ENCODE measurements at places on chromosomes 7 and 10.

DNA sequence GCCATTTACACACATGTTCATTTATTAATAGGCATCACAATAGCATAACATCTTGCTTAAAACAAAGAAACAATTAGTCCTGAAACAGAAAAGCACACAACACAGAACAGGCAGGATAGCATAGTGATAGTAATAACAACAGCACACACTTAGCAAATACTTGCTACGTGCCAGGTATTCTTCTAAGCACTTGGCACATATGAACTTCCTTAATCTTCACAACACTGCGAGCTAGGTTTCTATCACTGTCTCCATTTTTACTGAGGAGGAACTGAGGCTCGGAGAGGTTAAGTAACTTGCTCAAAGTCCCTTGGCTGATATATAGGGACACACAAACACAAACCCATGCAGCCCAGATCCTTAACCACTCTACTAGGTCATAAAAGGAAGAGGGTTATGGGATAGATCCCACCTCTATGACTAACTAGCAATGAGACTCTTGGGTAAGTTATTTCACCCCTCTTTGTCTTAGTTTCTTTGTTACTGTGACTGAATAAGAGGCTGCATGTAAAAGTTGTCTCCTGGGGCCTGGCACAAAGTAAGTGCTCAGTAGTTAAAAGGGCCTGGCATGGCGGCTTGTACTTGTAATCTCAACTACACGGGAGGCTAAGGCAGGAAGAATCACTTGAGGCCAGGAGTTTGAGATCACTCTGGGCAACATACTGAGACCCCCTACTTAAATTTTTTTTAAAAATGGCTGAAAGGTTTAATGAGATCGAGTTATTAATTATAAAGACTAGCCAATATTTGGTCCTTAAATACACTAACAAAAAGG lies 181.0 kb upstream of the RHOBTB1 start:
- no peak for DNase-seq

DNA sequence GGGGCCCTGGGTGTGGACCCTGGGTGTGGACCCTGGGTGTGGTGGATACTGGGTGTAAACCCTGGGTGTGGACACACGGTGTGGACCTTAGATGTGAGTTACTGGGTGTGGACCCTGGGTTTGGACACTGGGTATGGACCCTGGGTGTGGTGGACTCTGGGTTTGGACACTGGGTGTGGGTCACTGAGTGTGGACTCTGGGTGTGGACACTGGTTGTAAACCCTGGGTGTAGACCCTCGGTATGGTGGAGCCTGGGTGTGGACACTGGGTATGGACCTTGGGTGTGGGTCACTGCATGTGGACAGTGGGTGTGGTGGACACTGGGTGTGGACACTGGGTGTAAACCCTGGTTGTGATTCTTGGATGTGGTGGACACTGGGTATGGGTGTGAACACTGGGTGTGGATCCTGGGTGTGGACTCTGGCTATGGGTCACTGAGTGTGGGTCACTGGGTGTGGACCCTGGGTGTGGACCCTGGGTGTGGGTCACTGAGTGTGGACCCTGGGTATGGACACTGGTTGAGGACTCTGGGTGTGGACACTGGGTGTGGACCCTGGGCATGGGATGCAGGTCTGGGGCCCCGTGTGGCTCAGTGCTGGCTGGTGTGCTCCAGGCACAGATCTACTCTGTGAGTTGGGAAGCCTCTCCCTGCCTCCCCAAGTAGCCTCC lies 356.2 kb downstream of the GLRX3 start:
- no peak for DNase-seq

DNA sequence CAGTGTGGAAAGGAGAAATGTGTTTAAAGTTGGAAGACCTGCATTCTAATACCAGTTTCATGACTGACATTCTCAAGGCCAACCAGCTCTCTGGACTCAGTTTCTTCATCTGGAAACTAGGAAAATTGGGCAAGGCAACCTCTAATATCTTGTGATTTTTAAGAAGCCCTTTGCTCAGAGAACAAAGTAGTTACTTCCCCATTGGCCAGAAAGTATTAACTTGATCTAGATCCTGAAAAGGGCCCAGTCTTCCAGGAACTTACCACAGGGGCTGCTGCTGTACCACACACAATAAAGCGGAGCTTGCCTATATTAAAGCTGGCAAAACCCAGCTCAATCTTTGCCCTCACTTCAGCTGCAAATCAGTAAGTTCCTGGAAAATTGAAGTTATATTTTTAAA lies 155.6 kb upstream of the ADO start:
- no peak for DNase-seq

GRCh38 chr7:37283716-37284115 lies 164.9 kb downstream of the ELMO1 start:
- DNase-seq, result no peak

DNA sequence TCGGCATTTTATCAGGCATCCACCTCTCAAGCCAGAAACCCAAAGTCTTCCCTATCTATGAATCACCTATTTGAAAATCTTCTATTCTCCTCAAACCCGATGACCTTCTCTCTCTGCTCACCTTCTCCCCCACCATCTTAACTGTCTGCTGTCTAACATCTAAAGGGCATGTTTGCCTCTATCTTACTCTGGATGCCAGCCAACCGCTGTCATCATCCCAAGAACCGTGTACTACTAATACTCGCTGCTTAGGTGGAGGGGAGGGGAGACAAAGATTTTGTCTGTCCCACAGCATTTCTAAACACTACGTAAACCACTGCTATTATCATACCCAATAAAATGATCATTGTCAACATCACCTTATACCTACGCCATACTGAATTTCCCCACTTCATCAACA lies 29.5 kb downstream of the PAXIP1 start:
- DNase-seq, result no peak

DNA sequence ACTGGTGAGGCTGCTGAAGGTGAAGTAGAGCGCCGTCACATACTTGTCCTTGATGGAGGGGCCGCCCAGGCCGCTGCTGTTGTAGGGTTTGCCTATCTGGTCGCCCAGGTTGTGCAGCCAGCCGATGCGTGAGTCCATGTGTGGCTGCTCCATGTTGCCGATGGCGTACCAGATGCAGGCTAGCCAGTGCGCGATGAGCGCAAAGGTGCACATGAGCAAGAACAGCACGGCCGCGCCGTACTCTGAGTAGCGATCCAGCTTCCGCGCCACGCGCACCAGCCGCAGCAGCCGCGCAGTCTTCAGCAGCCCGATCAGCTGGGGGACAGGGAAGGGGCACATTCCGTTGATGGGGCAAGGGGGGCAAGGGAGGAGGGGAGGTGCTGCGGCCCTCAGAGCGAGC lies 26.6 kb downstream of the KCNH2 start:
- DNase-seq, result no peak

- no peak for DNase-seq
These were observed 12.0 kb downstream of the FXYD4 start for GRCh38 chr10:43383204-43383971.

GRCh38 chr10:3887404-3887803 lies 102.4 kb upstream of the KLF6 start:
- no peak for DNase-seq

DNA sequence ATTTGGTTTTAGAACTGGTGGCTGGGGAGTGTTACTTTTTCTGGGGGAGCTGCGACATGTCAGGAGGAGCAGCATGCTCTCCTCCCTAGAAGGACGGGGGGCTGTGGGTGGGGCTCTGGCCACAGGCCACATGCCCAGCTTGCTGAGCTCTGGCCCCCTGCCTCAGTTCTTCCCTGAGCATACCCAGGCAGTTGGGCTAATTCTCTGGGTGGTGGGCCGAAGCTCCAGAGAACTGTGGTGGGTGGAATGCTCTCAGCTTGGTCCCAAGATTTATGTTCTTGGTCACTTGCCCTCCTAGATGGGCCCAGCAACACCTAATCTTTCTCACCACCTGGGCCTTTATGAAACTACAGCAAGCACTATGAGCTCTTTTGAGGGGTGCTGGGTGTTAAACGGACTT lies 5.1 kb upstream of the ZNF775 start:
- DNase-seq, result no peak

- peak; percentile 50 for DNase-seq
These were observed 91.2 kb downstream of the SPAG6 start for GRCh38 chr10:22436526-22436892.

- DNase-seq, result no peak
These were observed 164.7 kb downstream of the TCERG1L start for GRCh38 chr10:131146790-131147189.

DNA sequence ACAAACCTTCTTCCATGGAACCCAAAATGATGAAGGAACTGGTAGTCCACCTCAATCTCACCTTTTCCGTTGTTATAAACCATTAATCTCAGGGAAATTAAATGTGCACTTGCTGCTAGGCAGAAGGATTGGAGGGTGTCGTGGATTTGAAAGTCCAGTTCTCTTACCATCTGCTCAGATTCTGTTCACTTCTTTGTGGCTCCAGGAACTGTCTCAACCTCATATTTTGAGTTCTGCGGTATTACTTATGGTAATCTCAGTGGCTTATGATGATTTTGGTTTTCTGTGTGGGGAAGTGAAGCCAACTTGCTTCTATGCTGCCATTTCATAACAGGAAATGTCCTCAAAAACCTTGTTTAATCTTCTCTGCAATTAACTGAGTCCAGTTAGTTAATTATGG lies 136.4 kb downstream of the CDC14C start:
- no peak for DNase-seq

GRCh38 chr10:68560186-68560942 lies at the start of gene TET1:
Gene TET1, plus strand, starts transcription at chr10:68560337. Its CDS starts 12,002 bp downstream, at chr10:68572339.
- DNase-seq, result peak; percentile 39

- DNase-seq, result no peak
These were observed 169.5 kb upstream of the KLF14 start for GRCh38 chr7:130903358-130903974.

GRCh38 chr7:135728136-135728669 lies at the start of gene SLC13A4:
Gene SLC13A4, minus strand, starts transcription at chr7:135728186. Its CDS starts 690 bp downstream, at chr7:135727496.
- no peak for DNase-seq

DNA sequence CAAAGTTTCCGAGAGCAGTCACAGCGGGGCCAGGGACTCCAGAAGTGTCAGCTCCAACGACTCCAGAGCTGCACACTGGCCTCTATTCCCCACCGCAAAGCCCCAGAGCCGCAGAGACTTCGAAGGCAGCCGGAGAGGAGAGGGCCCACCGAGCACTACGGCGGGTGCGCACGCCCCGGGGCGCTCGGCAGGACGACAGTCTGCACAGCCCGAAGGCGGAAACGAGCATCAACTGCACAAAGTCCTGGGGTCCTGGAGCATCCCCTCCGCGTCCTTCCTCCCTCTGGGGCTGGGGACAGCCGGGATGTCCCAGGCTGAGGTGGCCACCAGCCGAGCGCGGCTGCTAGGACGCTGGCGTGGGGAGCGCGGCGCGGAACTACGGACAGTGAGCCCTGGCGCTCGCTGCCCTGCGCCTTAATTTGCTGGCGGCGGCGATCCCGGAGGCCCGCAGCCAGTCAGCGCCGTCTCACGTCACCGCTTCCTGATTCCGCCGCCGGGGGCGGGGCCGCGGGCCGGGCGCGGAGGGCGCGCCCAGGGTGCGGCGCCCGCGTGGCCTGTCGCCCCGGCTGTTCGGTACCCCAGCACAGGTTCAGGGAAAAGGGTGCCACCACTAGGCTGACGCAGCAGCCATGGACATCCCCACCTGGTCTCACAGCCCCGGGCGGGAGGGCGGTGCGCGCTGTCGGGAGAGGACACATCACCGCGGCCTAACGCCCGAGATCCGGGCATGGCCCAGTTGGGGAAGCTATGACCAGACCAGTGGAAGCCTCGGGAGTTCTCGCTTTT lies at the start of gene TBX20:
TSS of gene TBX20 (minus strand) at position 391 of the 786 bp plus-strand sequence. CDS start 480 bp downstream, outside the sequence.
- peak; percentile 53 for DNase-seq

- no peak for DNase-seq
These were observed 44.6 kb downstream of the BMS1 start for GRCh38 chr10:42827201-42827600.

Measured in activated T-cell treated with anti-CD3 and anti-CD28 coated beads, Interleukin-2, amount 50 U/mL, for 72 hours (primary cell).